ENCODE measurements at places on chromosomes 12 and 14.

DNA sequence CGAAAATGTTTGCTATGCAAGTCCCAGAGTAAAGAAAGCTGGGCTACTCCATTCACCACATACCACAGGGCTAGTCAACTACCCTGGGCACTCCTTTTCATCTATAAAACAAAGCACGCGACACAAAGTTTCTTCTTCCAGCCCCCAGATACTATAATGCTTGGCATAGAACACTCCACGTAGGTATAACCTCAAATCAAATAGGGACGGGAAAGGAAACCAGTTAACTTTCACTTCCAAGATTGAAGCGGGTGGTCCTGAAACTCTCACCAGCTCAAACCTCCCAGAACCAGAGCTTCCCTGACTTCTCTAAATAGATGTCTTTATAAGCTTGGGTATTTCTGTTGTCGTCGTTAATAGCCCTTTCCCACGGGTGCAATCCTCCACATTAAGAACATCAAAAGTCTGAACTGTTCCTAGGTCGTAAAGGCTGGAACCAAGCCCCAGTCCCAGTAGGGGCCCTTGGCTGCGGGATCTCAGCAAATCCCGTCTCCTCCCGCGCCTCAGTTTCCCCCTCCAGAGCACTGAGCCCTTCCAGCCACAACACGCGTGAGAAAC lies 647 bp downstream of the LGMN start:
- no peak for DNase-seq

DNA sequence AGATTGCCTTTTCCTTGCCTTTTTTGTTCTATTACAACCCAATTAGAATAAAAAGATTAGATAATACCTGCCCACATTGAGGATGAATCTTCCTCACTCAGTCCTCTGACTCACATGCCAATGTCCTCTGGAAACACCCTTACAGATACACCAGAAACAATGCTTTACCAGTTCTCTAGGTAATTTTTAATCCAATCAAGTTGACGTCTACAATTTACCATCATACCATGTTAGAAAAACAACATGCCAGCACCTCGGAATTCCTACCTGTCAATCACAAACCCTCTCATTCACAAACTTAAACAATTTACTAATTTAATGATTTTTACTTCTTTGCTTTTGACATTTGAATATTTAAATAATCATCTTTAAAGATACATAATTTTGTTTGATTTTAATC lies 953.8 kb downstream of the TRHDE start:
- no peak for DNase-seq

- no peak for DNase-seq
Measured at GRCh38 chr14:45838597-45838996, 585.6 kb upstream of the MIS18BP1 start.

DNA sequence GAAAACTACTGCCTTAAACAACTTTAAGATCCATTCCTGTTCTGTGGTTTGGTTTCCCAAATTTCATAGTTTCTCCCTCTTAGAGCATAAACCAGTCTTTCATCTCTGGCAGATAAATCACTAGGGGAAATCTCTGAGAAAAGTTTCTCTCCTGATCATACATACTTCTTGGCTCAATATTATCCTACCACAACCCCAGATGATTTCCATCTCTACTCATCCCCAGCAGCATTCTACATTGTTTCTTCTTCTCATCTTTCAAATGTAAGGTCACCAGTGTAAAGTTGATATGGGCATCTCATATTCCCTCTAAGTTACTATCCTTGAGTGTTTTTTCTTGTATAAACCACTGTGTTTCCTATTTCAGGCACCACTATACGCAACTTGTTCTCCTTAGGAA lies 45.9 kb upstream of the PLEKHG7 start:
- no peak for DNase-seq

GRCh38 chr12:1918884-1919236 lies 408 bp upstream of the CACNA2D4 start:
- no peak for DNase-seq

DNA sequence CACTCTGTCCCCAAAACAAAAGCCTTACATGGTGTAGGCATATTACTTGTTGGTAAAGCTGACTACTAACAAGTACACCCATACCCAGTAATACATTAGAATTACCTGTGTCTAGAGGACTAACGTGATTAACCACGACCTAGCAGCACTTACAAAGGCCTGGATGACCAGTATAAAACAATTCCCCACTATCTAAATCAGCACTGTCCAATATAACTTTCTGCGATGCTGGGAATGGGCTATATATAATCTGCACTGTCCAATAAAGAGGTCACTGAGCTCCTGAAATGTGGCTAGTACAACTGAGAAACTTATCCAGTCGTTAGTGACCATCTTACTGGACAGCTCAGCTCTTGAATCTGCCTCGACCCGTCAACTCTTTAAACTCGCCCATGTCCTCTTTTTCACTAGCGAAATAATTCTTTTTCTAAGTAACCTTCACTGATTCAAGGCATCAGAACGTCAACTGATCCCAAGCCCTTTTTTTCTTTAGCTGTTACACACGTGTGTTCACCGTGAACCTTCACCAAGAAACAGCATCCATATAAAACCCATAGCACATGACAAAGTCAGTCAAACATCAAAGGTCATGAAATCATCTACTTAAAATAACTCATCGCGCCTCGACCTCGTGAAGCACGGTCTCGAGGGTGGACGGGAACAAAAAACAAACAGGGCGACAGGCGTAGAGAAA lies 905 bp upstream of the CIPC start:
- no peak for DNase-seq

DNA sequence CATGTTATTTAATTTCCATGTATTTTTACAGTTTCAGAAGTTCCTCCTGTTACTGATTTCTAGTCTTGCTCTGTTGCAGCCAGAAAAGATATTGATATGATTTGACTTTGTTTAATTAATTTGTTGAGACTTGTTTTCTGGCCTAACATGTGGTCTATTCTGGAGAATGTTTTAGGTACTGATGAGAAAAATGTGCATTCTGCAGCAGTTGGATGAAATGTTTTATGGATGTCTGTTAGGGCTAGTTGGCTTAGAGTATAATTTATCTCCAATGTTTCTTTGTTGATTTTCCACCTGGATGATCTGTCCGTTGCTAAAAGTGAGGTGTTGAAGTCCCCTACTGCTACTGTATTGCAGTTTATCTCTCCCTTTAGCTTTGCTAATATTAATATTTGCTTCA lies 54.4 kb downstream of the GPR137C start:
- no peak for DNase-seq
